Stimulated activated CD4-positive, alpha-beta T cell treated with anti-CD3 and anti-CD28 coated beads, TNF-alpha, amount 100 ng/mL, for 48 hours (primary cell): ENCODE measurements at places on chromosomes 13 and 19.

DNA sequence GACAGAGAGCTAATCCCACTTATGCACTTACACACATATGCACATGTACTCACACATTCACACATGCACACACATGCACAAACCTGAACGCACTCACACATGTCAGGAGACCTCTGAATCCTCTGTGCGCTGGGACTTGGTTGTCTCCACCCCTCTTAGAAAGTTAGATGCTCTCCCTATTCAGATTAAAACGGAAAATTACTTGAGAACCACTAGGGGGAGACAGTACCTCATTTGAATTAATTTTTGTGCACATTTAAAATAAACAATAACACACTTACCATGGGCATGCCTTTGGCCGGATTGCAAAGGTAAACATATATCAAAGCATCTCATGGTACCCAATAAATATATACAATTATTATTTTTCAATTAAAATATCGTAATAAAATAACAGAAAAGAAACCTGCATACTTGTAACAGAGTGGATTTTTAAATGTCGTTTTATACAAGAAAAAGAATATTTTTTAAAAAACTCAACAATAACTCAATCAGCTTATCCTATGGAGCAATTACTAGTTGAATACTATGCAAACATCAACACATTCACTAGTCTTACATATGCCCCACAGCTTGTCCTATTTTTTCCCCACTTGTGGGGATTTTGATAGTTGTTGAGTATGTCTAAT, 9.5 kb upstream of the LILRB4 start:
- DNase-seq, result no peak

GRCh38 chr19:40806423-40807146, 7.6 kb downstream of the EGLN2 start:
- peak; percentile 81 for DNase-seq

GRCh38 chr13:73223372-73223781, 164.6 kb downstream of the KLF5 start:
- peak; percentile 20 for DNase-seq

DNA sequence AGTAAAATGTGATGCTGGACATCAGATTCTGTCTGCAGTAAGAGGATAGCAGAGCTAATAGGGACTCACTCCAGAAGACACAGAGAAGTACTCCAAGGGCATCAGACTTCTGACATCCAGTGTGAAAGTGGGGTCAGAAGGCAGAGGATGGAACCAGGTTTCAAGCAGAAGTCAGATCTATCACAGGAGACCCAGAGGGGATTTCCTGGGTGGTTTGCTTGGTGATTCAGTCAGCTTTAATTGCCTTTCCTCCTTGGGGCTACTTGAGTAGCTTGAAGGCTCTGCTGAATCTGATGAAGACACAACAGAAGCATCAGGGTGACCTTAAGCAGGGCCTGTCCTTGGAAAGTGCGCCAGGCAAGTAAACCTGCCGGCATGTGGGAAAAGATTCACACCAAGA, 300.6 kb downstream of the COG6 start:
- DNase-seq, result peak; percentile 34

- no peak for DNase-seq
Observed at GRCh38 chr19:28905996-28906395, 307.0 kb downstream of the UQCRFS1 start.

GRCh38 chr13:42996584-42996983, 4.5 kb upstream of the EPSTI1 start:
- DNase-seq, result no peak

DNA sequence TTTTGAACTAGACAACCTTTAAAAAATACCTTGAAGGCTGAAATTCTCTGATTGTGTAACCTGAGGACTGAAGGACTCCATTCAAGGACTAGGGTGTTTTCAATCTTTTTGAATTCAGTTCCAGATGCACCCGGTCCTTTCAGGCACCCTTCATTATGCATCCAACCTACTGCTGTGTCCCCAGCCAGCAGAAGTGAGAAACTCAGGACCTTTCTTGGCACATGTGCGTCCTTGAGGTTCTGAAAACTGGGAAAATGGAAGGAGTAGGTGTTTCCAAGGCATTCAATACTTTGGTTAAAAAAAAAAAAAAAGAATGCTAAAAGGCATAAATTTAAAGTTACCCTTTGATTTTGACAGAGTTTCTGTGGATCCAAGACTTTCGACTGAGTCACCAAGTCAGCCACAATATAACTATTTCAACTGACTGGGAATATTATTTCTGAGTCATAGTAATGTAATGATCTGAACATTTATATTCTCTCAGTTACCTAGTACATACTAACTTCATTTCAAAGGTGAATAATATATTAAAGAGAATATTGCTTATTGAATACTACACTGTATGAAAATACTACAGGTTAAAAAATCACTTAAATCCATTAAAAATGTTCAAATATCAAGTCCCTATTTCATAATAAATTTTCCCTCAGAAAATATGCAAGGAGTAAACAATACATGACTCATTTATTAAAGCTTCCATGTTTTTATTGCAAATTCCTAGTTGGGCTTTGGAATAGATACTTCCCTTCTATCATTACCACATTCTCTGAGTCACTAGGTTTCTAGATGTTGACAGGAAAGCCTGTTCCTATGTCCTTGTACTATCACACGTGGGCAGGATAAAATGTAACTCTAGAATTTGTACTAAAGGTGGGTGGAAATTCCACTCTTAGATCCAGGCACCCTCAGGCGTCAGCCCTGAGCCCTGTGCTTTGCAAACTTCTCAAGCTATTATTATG, 2.4 kb upstream of the ITGBL1 start:
- DNase-seq, result no peak

DNA sequence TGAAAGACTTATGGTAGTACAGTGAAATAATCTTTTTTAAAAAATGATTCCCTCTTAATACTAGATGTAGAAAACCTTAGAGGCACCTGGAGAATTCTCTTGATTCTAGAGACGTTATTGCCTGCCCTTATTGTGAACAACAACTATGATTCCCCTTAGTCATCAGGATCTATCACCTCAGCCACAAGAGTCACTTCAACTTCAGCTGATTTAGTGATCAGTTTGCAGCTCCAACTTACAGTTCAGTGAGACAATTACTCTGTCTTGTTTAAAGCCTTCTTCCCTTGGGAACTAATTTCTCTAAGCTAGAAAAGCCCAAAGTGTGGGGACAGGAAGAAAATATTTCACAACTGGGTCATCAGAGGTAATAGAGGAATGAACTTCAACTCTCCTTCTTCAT, 254.3 kb upstream of the SLITRK1 start:
- no peak for DNase-seq

DNA sequence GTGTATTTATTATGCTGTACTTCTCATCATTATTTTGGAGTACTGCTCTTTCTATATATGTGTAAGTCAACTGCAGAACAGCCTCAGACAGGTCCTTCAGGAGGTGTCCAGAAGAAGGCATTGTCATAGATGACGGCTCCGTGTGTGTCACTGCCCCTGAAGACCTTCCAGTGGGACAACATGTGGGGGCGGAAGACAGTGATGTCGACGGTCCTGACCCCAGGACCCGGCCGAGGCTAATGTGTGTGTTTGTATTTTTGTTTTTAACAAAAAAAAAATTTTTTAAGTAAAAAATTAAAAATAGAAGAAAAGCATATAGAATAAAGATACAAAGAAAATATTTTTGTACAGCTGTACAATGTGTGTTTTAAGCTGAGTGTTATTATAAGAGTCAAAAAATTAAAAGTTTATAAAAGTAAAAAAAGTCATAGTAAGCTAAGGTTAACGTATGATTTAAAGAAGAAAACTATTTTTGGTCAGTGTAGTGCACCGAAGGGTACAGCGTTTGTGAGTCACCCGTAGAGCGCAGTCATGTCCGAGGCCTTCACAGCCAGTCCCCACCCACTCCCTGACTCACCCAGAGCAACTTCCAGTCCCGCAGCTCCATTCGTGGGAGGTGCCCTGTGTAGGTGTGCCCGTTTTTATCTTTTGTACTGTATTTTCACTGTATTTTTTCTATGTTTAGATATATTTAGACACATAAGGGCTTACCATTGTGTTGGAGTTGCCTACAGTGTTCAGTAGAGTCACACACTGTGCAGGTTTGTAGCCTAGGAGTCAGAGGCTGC, 42.2 kb upstream of the SPACA7 start:
- DNase-seq, result no peak

- no peak for DNase-seq
Observed at GRCh38 chr13:23725922-23726321, 155.7 kb downstream of the TNFRSF19 start.

DNA sequence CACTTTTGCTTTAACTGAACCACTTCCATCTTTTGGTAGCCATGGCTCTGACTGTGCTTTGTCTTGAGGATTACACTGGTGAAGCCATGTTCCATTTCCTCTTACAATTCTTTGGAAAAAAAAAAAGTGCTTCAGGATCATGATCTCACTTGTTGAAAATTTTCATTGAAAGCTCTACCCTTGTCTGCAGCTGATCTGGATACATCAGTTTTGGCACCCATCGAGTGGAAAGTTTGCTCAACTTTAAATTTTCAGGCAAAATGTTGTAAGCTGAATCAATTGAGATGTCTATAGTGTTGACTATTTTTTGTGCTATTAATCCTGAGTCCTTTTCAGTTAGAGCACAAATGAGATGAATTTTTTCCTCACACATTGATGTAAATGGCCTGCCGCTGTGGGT, 48.3 kb upstream of the RFXAP start:
- no peak for DNase-seq

- no peak for DNase-seq
Observed at GRCh38 chr19:35457173-35457572, 9.1 kb downstream of the FFAR2 start.

DNA sequence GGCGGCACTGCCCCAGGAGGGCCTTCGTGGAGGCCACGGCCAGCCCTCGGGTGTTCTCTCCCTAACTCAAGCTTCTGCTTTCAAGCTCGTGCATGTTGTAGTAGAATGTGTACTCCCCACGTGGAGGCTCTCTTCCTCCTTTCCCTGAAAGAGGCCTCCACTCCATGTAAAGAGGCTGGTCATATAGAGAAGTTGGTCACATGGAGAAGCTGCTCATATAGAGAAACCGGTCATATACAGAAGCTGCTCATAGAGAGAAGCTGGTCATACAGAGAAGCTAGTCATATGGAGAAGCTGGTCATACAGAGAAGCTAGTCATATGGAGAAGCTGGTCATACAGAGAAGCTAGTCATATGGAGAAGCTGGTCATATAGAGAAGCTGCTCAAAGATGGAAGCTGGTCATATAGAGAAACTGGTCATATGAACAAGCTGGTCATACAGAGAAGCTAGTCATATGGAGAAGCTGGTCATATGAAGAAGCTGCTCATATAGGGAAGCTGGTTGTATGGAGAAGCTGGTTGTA, 152.5 kb downstream of the COL4A1 start:
- DNase-seq, result no peak

GRCh38 chr19:36100476-36100875, 10.5 kb upstream of the OVOL3 start:
- no peak for DNase-seq

GRCh38 chr13:25179832-25180774, 8.0 kb upstream of the AMER2 start:
- no peak for DNase-seq

- peak; percentile 89 for DNase-seq
Observed at GRCh38 chr19:29844891-29845573, 33.2 kb downstream of the CCNE1 start.

DNA sequence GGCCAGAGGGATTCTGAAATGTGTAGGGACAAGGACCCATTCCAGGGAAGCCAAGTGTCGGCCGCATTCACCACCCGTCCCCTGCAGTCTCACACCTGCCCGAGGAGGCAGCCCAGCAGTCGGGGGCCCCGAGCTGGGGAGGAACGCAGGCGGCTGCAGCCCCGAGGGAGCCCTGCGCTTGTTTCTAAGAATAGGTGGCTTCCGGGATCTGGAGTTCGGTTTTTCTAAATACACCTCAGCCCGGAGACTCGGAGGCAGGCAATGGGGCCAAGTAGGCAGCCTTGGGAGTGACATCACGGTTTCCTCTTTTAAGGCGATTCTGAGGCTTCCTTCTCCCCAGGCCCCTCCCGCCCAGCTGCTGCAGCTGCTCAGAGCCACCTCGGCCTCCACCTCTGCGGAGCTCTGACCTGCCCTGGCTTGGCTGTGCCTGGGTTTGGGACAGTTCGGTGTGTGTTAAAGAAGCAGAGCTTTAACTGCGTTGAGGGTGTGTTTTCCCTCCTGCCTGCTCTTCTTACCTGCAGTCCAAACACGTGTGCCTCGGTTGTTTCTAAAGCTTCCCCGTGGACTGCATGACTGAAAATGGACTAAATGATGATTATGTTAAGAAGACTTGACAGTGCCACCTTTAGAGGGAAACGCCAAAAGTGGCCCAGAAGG, 80.5 kb downstream of the COL4A2 start:
- DNase-seq, result no peak

- no peak for DNase-seq
Observed at GRCh38 chr13:48625413-48626076, 28.2 kb upstream of the CYSLTR2 start.

DNA sequence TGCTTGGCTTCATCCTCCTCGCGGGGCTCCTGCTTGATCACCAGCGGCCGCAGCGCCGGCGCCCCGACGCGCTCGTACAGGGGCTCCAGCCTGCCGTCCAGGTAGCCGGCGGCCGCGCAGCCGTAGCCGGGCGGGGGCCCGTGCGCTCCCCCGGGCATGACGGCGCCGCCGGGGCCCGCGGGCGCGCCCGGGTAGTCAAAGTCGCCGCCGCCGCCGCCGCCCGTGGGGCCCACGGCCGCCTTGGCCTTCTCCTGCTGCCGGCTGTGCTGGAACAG, 497 bp downstream of the CEBPA start:
- DNase-seq, result no peak
